Stromal cell of bone marrow (primary cell): ENCODE measurements at places on chromosomes 3 and 15.
A peak's percentile ranks its signal among the peaks of the same experiment; 100 is the strongest.

DNA sequence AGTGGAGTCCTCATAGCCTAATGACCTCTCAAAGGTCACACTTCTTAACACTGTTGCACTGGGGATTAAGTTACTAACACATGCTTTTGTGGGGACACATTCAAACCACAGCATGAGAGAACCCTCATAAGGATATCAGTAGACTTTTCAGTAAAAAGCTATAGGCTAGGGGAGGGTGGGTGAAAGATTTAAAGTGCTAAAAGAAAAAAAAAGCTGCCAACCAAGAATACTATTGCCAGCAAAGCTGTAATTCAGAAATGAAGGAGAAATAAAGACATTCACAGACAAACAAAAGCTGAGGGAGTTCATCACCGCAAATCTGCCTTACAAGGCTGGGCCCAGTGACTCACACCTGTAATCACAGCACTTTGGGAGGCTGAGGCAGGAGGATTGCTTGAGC, 50.4 kb upstream of the PRSS50 start:
- no peak for DNase-seq

DNA sequence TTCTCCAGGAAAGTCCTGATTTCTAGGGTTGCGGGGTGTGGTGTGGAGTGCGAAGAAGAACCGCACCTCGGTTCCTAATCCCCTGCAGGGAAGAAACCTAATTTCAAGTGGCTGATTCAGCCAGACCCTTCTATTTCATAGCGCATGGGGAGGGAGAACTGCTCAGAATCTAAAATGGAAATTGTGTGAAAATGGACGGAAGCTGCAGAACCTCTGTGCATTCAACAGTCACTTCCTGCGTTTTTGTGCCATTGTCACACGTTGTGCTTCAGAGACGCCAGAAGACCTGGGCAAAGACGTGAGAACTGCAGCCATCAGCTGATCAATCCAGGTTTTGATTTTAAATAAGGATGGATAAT, 1.2 kb downstream of the SIDT1 start:
- no peak for DNase-seq

DNA sequence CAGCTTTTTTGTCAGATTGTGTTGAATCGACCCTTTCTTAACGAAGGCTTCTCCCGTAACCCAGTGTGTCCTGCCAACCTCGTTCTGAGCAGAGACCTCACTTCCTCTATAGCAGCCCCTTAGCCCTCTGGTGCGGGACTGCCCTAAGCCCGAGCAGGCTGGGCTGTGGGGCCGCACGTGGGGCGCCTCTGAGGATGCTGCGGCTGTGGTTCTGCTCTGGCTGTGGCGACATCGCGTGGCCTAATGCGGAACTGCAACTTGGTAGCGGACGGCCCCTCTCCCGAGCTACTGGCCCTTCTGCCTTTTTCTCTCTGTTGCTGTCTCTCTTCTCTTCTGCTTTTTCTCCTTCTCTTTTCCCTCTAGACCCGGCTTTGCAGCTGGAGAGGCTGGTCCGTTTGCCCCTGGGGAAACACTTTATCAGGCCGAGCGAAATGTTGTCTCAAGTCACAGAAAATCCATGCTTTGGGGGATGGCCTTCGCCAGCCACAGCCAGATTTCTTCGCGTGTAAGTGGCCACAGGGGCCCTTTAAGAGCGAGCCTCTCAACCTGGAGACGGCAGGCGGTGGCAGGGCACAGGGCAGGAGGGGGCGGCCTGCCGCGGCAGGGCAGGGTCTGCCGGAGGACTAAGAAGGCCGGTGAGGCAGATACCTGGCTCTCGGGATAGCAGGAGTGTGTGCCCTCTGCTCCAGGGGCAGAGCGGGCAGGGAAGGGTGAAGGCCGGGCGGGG, 19.4 kb upstream of the KIF23 start:
- DNase-seq = no peak

DNA sequence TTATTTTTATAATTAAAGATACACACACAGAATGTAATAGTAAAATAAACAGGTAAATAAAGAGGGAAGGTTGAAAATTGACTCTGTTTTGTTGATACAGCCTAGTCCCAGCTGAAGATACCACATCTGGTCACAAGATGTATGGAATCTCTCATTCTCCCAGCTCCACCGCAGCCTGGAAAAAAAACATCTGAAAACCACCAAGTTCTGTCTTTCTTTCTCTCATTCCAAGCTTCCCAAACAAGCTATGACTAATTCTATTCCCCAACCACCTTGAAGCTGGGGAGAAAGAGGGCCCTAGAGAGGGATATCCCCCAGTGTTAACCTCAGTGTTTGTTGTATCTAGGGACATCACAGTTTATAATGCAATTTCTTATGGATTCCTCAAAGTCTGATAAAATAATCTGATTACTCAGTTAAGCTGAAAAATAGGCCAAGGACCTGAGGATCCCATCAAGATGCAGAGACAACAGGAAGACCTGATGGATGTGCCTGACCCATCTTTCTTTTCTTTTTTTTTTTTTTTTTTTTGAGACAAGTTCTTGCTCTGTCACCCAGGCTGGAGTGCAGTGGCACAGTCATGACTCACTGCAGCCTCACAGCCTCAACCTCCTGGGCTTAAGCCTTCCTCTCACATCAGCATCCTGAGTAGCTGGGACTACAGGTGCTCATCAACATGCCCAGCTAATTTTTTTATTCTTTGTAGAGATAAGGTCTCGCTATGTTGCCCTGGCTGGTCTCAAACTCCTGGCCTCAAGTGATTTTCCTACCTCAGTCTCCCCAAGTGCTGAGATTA, 38.1 kb downstream of the SRGAP3 start:
- peak; percentile 57 for DNase-seq

DNA sequence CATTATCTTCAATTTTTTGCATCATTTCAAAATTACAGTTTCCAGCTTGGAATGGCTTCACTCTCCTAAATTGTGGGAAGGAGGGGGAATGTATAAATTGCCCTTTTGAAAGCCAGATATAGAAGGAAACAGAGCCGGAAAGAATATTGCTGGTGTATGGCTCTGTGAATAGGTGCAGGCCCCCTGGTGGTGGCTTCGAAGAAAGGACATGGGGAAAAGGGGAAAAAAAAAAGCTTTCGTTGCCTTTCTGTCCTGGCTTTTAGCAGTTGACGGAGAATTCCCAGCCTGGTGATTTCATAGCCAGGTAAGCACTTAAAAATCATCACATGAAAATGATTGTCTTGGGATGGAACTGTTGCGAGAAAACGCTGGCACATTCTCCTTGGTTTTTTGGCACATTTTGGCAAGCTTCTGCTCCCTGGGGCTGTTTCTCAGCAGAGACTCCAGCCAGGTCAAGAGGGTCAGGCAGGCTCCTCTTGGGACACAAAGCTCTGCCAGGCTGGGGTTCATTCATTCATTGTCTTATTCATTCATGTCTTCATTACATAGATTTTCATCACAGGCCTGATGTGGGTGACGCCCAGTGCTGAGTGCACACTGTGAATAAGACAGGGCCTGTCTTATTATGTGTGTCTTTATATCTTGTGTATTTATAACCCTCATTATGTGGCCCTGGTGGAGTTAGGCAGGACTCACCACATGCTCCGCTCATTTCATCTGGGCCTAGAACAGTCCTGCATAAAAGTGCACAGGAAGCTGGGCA, 300.0 kb upstream of the TPM1 start:
- DNase-seq = peak; percentile 98

- DNase-seq = no peak
These were observed 561 bp downstream of the SIDT1 start for GRCh38 chr3:113532698-113533533.

DNA sequence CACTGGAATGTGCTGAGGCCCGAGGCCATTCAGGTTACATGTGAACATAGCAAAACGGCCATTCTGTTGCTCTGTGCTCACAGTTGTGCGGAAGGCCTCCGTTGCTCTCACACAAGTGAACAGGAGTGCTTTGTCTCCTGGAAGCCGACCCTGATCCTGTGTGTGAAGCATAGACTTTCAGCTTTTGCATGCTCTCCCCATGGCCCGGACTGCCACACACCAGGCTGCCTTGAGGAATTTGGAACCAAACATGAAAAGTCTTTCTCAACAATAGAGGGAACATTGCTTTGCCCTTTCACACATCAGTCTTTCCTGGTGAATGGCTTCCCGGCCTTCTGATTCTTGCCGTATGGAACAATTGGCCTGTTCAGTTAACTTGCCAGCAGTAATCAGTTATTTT, 154.8 kb upstream of the LRIG1 start:
- no peak for DNase-seq

DNA sequence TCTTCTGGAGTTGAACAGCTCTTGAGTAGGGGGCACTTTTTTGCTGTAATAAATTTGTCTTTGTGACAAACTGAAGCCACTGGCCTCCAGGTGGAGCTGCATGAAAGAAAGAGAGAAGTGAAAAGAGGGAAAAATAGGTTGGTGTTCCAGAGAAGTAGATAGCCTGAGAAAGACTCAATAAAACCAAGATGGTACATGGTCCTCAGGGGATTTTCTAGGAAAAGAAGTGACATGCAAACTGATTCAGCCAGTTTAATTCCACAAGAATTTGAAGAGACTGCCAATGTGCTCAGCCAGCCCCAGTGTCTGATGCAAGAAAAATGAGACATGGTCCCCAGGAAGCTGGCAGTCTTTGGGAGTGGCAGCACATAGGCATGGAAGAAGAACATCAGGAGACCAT, 152.7 kb downstream of the CD47 start:
- DNase-seq = peak; percentile 63

- DNase-seq = peak; percentile 49
These were observed 217.6 kb downstream of the ARRDC4 start for GRCh38 chr15:98177966-98178592.

- no peak for DNase-seq
These were observed 300.9 kb downstream of the RORA start for GRCh38 chr15:60928210-60928609.
